ENCODE measurements at places on chromosomes 12 and 14.
A peak's percentile ranks its signal among the peaks of the same experiment; 100 is the strongest.

- no peak for DNase-seq
These were observed 1822.9 kb upstream of the FLRT2 start for GRCh38 chr14:83707056-83707455.

DNA sequence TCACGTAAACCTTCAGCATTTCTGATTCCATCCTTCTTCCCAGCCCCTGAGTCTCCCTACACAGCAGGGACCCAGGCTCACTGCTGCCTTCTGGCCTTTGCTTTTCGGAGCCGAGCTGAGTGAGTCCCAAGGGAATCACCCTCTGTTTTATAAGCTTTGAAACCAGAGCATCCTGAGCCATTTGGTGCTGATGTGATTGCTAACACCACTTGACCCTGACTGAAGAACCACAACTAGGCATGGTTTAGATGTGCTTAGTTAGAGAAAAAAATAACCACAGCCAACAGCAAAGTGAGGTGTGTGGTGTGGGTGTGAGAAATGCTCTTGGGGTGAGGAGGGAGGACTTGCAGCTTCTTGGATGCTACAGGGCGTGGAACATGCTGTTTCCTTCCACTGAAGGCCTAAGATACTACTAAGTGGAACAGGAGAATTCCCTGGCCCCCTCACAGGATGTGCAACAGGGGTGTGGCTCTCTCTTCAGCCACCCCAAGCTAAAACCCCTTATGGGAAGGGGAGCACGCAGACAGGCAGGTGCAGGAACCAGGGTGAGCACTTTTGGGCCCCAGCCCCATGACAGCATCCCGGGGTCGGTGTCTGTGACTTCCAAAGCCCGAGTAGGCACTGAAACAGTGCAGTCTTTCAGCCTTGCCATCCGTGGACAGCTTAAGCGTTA is at the start of gene TC2N:
Gene TC2N, minus strand, starts transcription at position 221 of the 673 bp plus-strand sequence. CDS start 53,767 bp downstream, outside the sequence.
- DNase-seq, result no peak

GRCh38 chr12:109462868-109463692 is 14.0 kb downstream of the KCTD10 start:
- DNase-seq, result no peak

GRCh38 chr14:57634335-57634734 is 140.7 kb upstream of the CCDC198 start:
- no peak for DNase-seq

GRCh38 chr14:69612014-69612782 is 802 bp downstream of the SUSD6 start:
- peak; percentile 31 for DNase-seq

DNA sequence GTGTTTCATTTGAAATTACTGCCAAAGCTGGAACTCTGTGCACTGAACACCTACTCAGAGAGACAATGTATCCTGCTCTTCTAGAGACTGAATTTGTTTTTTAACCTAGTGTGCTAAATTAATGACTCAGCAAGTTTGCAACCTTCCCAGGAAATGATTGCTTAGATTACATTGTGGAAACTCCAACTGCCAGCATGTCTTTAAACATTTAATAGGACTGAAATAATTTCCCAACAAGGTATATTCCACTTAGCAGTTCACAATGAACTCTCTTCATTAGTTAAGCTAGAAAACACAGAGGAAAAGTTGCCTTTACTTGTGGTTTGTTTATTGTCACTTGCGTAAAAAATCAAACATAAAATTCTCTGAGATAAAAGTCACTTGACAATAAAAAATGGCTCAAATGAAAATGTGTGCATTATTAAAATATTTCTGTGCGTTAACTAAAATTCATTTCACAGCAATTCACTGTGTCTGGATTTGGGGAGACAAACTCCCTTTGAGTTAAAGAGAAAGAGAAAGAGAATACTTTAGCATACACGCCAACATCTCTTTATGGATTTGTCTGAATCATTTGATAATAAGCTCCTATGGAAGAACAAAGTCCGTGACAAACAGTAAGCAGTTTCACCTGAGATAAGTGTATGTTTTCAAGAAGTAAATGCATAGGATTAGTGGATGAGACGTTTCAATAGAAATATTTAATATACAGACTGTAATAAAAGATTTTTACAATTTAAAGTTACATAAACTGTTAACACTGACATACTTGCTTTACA is 284.0 kb downstream of the PRKD1 start:
- no peak for DNase-seq
